PC-3 (cell line): ENCODE measurements at places on chromosomes 5 and 9. TPM values are rescaled to one million over a fixed set of nuclear protein-coding genes. Genes with fewer than 3 reads are reported as not detected.

The ANXA2R gene
- total RNA-seq, result 4.8 and 8.9 TPM in 2 replicates

DNA sequence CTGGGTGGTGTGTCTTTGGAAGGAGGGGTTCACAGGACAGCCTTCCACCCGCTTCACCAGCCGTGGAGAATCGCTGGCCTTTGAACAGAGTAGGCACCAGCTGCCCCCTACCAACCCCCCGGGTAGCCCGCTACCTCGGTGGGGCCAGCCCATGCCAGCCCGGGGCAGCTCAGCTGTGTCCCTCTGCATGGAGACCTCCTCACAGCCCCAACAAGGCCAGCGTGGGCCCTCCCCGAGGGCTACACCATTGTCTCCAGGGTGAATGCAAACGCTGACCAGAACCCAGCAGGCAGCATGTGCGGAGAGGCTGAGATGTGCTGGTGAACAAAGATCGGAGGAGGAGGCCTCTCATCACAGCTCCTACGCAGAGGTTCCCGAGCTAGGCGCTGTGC lies 51.9 kb downstream of the LMX1B start:
- no peaks in the 10 kb centered on the region for H3K36me3 ChIP-seq
- H3K27ac ChIP-seq, result no peak overlapping the region
- H3K4me1 ChIP-seq, result peaks cover 22% of the 10 kb centered on the region
- H3K27me3 ChIP-seq, result no peaks in the 10 kb centered on the region
- DNase-seq, result no peak

- H3K27ac ChIP-seq, result no peak overlapping the region
- peak overlapping the region; percentile 86 for H3K4me3 ChIP-seq
- DNase-seq, result peak; percentile 61
Observed at GRCh38 chr5:72818866-72819534, 2.5 kb downstream of the TNPO1 start.

The OR1J2 gene
- total RNA-seq, result not detected in 2 replicates

DNA sequence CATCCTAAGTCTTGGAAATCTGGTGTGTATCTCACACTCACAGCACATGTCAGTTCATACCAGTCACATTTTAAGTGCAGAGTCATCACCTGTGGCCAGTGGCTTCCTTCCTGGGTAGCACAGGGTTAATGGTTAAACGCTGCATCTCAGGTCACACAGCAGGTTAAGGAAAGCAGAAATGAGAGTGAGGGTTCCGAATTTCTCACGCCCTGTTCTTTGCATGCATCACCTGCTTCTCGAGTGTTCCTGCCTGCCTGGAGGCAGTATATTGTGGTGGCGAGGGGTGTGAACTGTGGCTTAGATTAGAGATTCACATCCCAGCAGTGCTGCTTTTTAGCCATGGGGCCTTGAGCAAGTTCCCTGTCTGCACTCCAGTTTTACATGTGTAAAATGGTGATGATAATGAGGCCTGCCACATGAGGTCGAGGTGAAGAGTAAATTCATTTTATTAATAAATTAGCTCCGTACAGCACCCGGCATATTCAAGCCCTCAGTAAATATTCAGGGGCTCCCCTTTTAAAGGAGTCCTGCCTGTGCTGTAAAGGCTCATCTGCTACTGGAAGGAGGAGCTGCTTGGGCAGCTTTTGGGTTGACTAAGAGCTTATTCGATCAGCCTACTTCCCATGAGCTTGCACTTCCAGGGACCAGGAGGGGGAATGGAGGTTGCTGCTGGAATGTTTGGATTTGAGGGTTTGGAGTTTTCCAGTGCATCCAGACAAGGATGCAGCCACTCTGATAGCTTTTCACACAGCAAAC lies 61.1 kb upstream of the SAP30L start:
- H3K36me3 ChIP-seq, result peaks cover 6% of the 10 kb centered on the region
- no peak for DNase-seq
- H3K4me1 ChIP-seq, result no peaks in the 10 kb centered on the region
- no peak overlapping the region for H3K4me3 ChIP-seq
- no peaks in the 10 kb centered on the region for H3K27me3 ChIP-seq
- no peak overlapping the region for H3K27ac ChIP-seq

DNA sequence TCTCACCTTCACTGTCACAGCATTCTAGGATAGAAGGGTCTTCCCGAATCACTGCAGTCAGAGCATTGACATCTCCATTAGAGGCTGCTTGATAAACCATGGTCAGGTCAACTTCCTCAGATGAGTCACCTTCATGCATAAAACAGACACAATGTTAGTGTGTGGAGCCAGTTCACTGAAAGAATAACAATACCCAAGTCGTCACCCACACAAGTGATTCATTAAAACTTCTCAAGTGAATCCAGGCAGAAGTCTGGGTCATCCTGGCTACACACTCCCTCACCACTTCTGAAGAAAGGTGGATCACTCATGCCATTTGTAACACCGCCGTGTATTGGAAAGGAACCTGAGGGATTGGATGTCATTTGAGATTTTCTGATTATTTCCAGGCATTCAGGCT lies 49.6 kb downstream of the ANKRD55 start:
- no peak overlapping the region for H3K27ac ChIP-seq
- no peak overlapping the region for H3K4me3 ChIP-seq
- no peaks in the 10 kb centered on the region for H3K27me3 ChIP-seq
- H3K36me3 ChIP-seq, result no peaks in the 10 kb centered on the region

The ACSL6 gene
- 0.15 and 0.35 TPM in 2 replicates for total RNA-seq

GRCh38 chr5:170311511-170312300 lies 14.1 kb upstream of the LCP2 start:
- H3K27me3 ChIP-seq, result peaks cover 41% of the 10 kb centered on the region
- no peak overlapping the region for H3K4me3 ChIP-seq
- H3K27ac ChIP-seq, result no peak overlapping the region
- H3K4me1 ChIP-seq, result no peaks in the 10 kb centered on the region
- no peaks in the 10 kb centered on the region for H3K36me3 ChIP-seq
